ENCODE measurements at places on chromosomes 7 and 10.
A peak's percentile ranks its signal among the peaks of the same experiment; 100 is the strongest.

DNA sequence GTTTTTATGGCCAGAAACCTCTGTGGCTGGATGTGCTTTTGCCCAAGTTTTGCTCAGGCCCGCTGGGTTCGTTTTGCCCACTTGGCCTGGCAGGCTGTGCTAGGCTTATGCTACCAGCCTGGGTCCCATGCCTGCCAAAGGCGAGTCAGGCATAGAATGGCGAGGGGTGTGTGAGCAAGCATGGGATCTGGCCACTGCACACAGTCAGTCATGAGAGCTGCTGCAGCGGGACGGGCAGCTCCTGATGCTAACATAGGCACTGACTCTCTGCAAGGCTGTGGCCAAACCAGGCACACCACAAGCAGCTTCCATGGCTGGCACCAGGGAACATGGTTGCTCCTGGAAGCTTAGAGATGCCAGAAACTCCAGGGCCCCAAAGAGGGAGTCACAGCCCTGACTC is 52.9 kb upstream of the PCDH15 start:
- DNase-seq = no peak

- DNase-seq = peak; percentile 34
Observed at GRCh38 chr10:119139464-119140067, 25.9 kb downstream of the SFXN4 start.

- DNase-seq = no peak
Observed at GRCh38 chr10:79346388-79347225, 662 bp upstream of the PPIF start.

- DNase-seq = no peak
Observed at GRCh38 chr7:93337052-93337451, 104.9 kb downstream of the VPS50 start.

DNA sequence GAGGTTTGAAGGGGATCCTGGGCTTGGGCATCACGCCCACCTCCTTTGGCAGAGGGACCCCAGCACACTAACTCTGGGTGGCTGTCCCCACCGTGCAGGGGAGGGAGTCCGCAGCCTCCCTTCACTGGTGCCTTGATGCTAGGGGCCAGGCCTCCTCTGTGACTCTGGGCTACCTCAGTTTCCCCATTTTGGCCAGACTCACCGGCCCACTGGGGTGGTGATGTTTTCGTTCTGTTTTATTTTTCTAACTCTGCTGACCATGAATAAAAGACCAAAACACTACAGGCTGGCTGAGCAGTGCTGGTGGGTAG is 503 bp upstream of the TRIP6 start:
- DNase-seq = no peak

DNA sequence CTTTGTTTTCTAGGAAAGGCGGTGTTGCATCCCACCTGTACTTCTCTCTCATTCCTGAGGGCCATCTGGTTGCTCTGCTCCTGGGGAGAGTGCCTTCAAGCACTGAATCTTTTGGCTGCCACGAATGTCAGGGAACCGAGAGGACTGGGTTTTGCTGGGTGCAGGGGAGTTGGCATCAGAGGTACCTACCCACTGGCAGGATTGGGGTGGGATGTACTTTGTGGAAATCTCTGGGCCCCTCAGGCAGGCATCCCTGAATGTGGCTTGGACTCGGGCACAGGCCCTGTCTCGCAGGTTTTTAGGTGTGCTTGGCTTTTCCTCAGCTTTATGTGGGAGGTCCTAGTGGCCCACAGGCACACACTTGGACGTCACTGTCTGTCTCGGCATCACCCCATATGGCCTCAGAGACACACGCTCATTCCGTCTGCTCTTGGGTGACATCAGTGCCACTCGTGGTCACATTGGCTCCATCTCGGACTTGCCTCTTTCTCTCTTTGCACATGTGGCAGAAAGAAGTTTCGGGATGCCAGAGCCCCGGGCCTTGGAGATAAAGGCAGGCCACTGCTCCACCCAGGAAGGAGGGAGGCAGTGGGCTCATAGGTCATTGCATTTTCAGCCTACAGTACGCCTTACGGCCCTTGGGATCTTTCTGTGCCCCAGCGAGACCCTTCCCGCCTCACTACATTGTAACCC is 325.6 kb downstream of the ZNF716 start:
- no peak for DNase-seq

GRCh38 chr7:111789870-111790269 is 227.6 kb upstream of the IMMP2L start:
- no peak for DNase-seq

- no peak for DNase-seq
Observed at GRCh38 chr10:128326251-128326650, 200.0 kb upstream of the MKI67 start.

DNA sequence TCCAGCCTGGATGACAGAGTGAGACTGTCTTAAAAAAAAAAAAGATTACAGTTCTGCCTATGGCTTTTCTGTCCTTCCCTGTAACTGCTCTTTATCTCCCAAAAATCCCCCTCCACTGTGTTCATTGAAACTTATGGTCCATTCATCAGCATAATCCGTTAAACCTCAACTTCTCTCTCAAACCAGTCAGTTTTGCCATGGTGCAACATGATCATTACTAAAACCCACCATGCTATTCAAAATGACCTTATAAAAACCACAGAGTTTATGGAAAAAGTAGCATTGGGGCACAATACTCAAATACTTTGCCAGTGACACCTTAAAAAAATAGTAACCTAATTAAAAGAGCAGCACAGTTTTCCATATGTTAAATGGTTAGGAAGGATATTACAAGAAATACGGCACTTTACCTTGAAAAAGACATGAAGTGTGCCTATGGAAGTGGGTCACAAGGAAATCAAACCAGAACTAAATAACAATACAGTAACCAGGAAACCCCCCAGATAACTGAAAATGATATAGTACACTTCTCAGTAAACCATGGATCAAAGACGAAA is 74.0 kb upstream of the ST8SIA6 start:
- no peak for DNase-seq

- DNase-seq = no peak
Observed at GRCh38 chr10:88216976-88217375, 353.6 kb downstream of the PTEN start.

- DNase-seq = peak; percentile 69
Observed at GRCh38 chr10:117165538-117166417, 27.7 kb upstream of the VAX1 start.

GRCh38 chr10:48704156-48704555 is 19.5 kb downstream of the WDFY4 start:
- no peak for DNase-seq

- DNase-seq = no peak
Observed at GRCh38 chr7:121871188-121871587, 1.8 kb upstream of the PTPRZ1 start.

DNA sequence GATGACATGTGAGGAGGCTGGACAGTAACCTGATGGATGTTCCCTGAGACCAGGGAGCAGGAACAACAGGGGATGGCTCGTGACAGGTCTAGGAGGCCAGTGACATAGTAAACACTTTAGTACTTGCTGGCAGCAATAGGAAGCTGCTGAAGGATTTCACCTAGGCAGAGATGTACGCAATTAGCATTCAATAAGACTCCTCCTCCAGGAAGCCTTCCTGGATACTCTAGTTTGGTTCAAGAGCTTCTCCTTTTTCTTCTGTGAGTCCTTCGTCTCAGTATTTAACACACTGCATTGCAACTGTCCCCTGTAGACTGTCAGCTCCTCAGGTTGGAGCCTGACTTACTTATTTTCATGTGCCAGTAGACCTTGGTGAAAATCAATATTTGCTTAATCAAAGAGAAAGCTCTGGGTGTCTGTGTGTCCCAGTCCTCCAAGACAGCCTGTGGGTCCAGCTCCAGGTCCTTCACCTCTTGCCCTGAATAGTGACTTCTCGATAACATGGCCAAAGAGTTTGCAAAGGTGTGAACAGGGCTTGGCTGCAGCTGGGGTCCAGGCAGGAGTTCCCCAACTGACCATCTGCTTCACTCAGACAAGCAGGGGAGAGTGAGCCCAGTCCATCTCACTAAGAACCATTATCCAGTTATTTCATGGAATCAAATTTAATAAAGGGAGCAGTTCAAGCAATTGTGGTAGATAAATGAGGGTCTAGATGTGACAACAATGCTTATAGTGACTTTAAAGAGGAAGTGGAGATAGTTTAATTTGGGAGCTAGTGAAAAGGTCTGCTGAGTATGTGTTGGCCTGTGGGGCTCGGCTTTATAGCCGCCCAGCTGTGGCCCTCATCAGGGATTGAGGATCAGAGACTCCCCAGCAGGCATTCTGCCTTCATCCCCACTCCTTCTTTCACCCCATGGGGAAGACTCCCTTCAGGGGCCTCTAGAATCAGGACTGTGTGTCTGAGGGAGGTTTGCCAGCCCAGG is 9.4 kb downstream of the TMEM273 start:
- DNase-seq = no peak

DNA sequence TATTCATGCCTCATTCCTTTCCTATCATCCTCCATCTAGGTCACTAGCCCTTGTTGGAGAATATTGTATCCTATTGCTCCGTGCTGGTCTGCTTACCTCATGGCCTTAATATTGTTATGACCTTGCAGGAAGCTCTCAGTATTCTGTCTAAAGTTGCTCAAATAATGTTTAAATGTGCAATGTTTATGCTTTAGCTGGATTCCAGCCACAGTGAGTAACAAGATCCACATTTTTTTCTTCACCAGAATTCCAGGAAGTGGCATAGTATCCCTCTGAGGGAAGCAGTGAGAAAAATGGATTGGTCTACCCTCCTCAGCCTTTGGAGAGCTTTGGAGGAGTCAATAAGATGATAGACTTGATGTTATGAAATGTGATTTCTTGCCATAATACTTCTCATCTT is 402.6 kb downstream of the NRG3 start:
- no peak for DNase-seq

DNA sequence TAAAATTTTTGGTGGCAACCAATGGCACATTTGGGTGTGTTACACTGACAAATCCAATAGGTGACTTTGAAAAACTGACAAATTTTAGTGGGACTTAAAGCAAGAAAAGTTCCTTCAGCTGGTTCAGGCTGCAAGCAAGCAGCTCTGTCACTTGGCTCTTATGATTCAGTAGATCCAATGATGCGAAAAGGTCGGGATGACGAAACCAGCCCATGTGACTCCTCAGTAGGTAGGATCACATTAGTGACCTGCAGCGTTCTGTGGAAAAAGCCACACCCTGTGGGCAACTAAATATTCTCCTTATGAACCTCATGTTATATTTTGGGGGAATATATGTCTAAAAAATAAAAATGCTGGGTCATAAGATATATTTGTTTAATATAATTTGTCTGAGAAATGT is 13.3 kb upstream of the TSGA13 start:
- DNase-seq = no peak

GRCh38 chr7:43394441-43395130 is 188.3 kb upstream of the STK17A start:
- no peak for DNase-seq

DNA sequence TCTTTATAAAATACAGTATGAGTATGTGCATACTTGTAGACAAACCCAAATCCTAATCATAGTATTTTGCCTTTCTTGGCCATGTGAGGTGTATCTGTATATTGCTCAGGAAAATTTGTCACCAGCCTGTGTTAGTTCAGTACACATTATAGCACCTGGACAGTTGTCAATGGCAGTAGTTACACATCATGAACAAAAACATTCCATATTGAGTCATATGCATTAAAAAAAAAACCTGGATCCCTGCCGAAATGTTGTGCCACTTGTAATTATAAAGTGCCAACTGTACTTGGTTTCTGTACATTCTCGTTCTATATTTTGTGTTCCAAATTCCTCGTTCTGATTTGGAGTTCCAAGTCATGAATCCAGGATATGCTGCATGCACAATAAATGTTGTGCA is 410.4 kb downstream of the INHBA start:
- no peak for DNase-seq

All from suppressor macrophage (primary cell).